ENCODE measurements at places on chromosomes 2 and 18.

GRCh38 chr2:120647487-120647886 lies 88.2 kb upstream of the GLI2 start:
- DNase-seq = no peak

DNA sequence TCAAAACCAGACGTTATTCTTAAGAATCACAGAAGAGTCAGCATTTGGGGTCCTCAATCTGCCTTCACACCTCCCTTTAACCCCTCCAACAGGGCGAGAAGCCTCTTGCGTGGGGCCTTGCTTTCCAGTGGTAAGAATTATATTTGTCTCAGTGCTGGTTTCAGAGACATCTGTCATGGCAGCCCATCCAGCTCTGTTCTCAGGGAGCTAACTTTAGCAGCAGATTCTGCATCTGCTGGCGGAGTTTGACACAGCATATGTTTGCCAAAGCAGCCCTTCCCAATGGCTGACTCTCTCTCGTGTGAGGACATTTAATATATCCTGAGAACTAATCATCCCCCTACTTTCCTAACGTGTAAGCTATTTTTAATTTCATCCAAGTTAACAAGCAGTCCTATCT lies 91.5 kb upstream of the BCL11A start:
- no peak for DNase-seq

GRCh38 chr2:2743164-2743571 lies 412.1 kb upstream of the MYT1L start:
- DNase-seq = no peak

DNA sequence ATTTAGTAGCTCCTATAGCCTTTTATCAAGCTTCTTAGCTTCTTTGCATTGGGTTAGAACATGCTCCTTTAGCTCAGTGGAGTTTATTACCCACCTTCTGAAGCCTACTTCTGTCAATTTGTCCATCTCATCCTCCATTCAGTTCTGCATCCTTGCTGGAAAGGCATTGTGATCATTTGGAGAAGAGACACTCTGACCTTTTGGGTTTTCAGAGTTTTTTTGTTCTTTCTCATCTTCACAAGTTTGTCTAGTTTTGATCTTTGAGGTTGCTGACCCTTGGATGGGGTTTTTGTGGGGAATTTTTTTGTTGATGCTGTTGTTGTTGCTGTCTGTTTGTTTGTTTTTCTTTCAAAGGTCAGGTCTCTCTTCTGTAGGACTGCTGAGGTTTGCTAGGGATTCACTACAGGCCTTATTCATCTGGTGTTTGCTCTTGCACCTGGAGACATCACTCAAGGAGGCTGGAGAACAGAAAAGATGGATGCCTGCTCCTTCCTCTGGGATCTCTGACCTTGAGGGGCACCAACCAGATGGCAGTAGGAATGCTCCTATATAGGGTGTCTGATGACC lies 13.9 kb upstream of the TANK start:
- no peak for DNase-seq

DNA sequence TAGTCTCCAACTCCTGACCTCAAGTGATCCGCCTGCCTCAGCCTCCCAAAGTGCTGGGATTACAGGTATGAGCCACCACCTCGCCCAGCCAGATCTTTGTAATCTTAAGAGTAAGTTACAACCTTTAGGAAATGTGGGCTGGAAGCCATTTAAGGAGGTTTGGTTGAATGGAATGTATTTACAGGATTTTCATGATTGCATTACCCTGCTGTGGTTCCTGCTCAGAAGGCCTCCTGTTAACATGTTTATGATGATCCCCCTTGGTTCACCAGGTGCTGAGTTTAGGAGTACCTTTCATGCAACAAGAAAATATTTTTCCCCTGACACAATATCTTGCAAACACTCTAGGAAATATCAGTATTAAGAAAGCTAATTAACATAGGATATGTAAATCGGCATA lies 187.4 kb upstream of the SH3BP4 start:
- no peak for DNase-seq

- DNase-seq = no peak
Measured at GRCh38 chr2:17634997-17635396, 94.5 kb downstream of the VSNL1 start.
